ENCODE measurements at places on chromosomes 7 and 10.

DNA sequence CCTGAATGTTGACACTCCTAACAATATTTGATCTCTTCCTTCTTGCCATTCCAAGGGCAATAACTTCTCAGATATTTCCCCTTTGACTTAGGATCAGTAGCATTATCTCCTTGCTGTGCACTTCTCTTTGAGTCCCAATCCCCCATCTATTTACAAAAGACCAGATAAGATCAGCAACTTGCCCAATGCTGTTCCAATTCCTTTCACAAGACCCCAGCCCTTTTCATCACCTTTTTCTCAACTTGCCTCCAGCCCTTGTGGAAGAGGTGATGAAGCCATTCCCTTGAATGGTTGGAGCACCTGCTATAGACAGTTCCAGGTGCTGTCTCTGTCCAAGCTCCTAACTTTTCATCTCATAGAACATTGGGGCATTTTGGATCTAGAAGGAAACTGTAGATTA, 51.1 kb upstream of the ARID5B start:
- no peaks in the 10 kb centered on the region for H3K36me3 ChIP-seq
- no peaks in the 10 kb centered on the region for H3K27me3 ChIP-seq
- H3K27ac ChIP-seq: no peak overlapping the region
- DNase-seq: no peak
- H3K4me3 ChIP-seq: no peak overlapping the region
- H3K4me1 ChIP-seq: peaks cover 4% of the 10 kb centered on the region

GRCh38 chr10:3776796-3777571, 8.0 kb downstream of the KLF6 start:
- no peak for DNase-seq
- H3K36me3 ChIP-seq: peaks cover 71% of the 10 kb centered on the region
- H3K4me3 ChIP-seq: peak overlapping the region; percentile 55
- peak overlapping the region; percentile 80 for H3K27ac ChIP-seq

DNA sequence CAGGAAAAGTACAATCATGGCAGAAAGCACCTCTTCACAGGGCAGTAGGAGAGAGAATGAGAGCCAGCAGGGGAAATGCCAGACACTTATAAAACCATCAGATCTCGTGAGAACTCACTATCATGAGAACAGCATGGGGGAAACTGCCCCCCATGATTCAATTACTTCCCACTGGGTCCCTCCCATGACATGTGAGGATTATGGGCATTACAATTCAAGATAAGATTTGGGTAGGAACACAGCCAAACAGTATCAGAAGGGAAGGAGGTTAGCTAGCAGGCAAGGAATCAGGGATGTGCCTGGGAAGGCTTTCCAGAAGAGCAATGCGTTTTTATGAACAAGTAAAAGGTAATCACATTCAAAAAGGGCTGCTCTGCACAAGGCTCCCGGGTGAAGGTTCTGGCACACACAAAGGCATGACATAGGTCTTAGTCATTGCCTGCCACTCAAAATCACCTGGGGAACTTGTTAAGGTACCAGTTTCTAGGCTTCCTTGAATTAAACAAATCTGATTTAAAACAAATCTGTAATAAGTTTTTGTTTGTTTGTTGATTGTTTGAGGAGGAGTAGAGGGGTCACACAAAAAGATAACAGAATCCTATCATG, 40.9 kb downstream of the BMPER start:
- no peak overlapping the region for H3K27ac ChIP-seq
- H3K36me3 ChIP-seq: no peaks in the 10 kb centered on the region
- DNase-seq: no peak
- H3K27me3 ChIP-seq: peaks cover 8% of the 10 kb centered on the region

DNA sequence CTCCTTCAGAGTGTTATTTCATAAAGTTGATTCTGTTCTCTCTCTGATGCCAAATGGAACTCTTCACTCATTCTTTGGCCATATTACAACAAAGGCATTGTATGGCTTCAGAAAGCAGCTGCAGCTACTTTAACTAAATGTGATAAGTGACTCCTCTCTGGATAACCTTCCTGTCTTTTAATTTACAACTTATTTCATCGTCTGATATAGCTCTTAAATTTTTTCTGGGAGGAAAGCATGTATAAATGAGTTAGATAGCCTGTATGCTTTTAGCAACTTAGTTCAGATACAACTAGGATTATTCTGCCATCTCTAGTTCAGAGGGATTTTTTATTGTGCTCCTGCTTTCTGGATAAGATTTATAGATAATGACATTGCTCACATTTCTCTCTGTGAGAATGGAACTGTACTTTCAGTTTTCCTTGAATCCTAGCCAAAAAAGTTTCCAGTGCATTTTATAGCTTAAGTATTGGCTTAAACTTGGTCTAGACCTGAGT, 57.5 kb downstream of the KLHDC10 start:
- H3K36me3 ChIP-seq: peaks cover 43% of the 10 kb centered on the region
- H3K4me3 ChIP-seq: no peak overlapping the region
- DNase-seq: no peak
- H3K27ac ChIP-seq: no peak overlapping the region
- H3K4me1 ChIP-seq: no peaks in the 10 kb centered on the region
- no peaks in the 10 kb centered on the region for H3K27me3 ChIP-seq

DNA sequence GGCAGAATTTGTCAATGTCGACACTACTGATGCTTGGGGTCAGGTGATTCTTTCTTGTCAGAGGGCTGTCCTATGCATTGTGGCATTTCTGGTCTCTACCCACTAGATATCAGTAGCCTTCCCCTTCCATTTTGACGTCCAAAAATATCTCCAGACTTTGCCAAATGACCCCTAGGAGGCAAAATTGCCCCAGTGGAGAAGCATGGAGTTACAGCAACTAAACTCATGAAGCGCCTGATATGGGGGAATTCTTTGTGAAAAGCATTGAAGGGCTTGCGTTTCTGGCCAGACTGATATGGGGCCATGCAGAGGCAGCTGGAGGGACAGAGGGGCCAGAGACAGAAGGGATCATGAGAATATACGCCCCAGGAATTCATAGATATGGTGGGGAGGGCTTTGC, 43.6 kb downstream of the ADRB1 start:
- H3K36me3 ChIP-seq: no peaks in the 10 kb centered on the region
- H3K27ac ChIP-seq: no peak overlapping the region
- H3K4me3 ChIP-seq: no peak overlapping the region
- no peak for DNase-seq
- no peaks in the 10 kb centered on the region for H3K4me1 ChIP-seq
- H3K27me3 ChIP-seq: no peaks in the 10 kb centered on the region

- H3K27ac ChIP-seq: no peak overlapping the region
- no peaks in the 10 kb centered on the region for H3K27me3 ChIP-seq
- no peak overlapping the region for H3K4me3 ChIP-seq
These were observed 372.2 kb downstream of the EXOC4 start for GRCh38 chr7:133625046-133625445.

DNA sequence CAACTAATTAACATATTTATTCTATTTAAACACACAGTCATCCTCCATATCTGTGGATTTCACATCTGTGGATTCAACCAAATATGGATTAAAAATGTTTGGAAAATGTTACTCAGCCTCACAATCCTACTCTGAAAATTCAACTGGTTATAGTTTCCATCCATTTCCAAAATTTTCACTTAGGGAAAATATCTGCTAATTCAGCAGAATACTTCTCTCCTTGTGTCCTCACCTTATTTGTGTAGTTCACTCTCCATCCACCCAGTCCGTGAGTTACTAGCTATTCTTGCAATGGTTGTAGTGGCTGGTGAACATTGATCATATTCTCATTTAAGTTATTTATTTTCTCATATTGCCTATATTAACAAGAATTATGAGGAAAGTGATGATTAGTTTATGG, 77.6 kb upstream of the PRKCQ start:
- H3K4me3 ChIP-seq: no peak overlapping the region
- H3K4me1 ChIP-seq: peaks cover 3% of the 10 kb centered on the region
- peaks cover 3% of the 10 kb centered on the region for H3K27me3 ChIP-seq
- no peaks in the 10 kb centered on the region for H3K36me3 ChIP-seq
- H3K27ac ChIP-seq: no peak overlapping the region
- DNase-seq: no peak

- H3K4me1 ChIP-seq: no peaks in the 10 kb centered on the region
- H3K36me3 ChIP-seq: no peaks in the 10 kb centered on the region
- H3K27me3 ChIP-seq: no peaks in the 10 kb centered on the region
- DNase-seq: no peak
These were observed 345.5 kb upstream of the POM121L12 start for GRCh38 chr7:52689912-52690311.

GRCh38 chr7:9719303-9719702, 1254.4 kb upstream of the PHF14 start:
- H3K36me3 ChIP-seq: no peaks in the 10 kb centered on the region
- H3K27me3 ChIP-seq: no peaks in the 10 kb centered on the region
- H3K4me1 ChIP-seq: no peaks in the 10 kb centered on the region
- no peak overlapping the region for H3K27ac ChIP-seq
- DNase-seq: no peak

GRCh38 chr10:111037858-111038257, 39.0 kb upstream of the ADRA2A start:
- H3K4me3 ChIP-seq: no peak overlapping the region
- no peak for DNase-seq
- no peaks in the 10 kb centered on the region for H3K4me1 ChIP-seq
- no peak overlapping the region for H3K27ac ChIP-seq
- peaks cover 14% of the 10 kb centered on the region for H3K36me3 ChIP-seq

GRCh38 chr7:77428777-77429231, 12.7 kb upstream of the GSAP start:
- H3K4me1 ChIP-seq: peaks cover 22% of the 10 kb centered on the region
- no peaks in the 10 kb centered on the region for H3K27me3 ChIP-seq
- H3K27ac ChIP-seq: no peak overlapping the region
- H3K36me3 ChIP-seq: no peaks in the 10 kb centered on the region
- DNase-seq: no peak
- H3K4me3 ChIP-seq: no peak overlapping the region
